ENCODE measurements at places on chromosomes 16 and 17.

DNA sequence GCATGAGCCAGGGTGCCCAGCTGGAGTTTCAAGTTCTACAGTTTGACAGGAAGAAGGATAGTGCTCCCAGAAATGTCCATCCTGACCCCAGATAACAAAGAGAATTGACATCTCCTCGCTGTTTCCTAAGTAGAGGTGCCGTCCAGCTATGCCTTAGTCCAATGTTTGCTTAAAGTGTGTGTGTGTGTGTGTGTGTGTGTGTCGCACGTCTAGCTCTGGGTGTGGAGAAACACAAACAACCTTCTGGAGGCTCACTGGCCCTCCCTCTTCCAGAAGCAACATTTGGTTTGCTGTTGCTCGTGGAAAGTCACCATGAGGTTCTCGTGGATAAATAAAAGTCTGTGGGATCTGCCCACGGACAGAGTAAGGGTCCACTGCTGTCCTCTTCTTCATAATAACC, 22.1 kb downstream of the EMP2 start:
- DNase-seq, result no peak

DNA sequence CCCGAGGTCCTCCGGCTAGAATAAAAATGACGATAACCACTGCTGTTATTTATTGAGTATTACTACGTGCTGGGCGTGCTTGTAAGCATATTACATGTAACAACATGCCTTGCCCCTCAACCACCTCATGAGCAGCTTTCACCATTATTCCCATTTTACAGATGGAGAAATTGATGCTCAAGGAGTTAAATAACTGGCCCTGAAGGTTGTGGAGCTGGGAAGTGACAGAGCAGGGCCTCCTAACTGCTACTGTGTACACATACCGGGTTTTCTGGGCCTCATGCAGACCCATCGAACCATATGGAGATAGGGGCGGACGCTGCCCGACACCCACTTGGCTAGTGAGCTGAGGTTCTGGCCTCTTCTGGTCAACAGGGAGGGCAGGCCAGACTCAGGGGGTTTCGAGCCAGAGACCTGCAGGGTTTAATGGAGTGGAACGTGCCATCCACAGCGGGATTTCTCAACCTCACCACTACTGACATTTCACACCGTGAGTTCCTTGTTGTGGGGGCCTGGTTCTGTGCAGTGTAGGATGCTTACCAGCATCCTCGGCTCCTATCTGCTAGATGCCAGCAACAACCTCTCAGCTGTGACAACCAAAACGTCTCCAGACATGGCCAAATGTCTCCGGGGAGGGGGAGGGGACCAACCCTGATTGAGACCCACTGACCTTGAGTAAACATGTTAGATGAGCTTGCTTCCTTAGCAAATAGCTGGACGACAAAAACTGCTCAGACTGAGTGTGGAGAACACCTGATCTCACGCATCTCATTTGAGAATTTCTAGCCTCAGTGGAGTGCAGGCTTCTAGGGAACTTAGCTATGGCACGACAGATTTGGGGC, 432.0 kb downstream of the SLC39A11 start:
- no peak for DNase-seq

DNA sequence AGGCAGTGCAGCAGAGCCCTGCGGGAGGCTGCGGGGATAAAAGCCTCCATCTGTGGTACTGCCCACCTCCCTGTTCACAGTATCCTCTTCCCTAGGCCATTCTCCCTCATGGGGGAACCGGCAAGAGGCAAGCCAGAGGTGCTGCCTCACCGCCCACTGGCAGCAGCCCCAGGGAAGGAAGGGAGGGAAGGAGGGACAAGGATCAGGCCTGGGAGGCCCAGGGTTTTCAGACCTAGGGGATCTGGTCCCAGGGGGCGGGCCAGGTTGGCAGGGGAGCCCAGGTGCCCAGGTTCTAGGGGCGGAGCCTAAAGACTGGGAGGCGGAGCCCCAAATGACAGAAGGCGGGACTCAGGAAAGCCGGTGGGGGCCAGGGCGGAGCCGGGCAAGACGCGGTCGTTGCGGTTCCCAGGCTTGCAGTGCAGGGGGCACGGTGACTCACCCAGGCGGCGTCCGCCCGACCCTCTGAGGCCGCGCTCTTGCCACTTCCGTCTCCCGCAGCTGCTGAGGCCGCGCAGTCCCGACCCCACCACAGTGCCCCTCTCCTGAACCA, 3.0 kb upstream of the MTMR4 start:
- no peak for DNase-seq

DNA sequence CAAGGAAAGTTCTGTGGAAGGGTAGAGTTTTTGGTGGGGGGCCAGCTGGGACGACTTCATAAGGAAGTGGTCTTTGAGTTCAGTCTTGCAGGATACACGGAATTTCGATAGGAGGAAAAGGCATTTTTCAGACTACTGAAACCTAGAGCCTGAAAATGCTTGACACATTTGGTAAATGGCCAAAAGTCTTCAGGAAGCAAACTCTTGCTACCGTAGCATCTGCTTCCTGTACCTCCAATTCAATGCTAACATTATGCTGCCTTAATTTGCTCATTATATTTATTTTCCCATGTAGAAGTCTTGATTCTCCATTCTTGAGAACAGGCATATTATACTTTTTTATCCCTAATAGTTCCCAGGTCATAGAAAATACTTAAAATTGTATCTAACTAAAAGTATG, 129.3 kb upstream of the MED13 start:
- no peak for DNase-seq

- no peak for DNase-seq
These were observed 89.7 kb downstream of the NPIPB11 start for GRCh38 chr16:29316761-29317183.

- DNase-seq, result no peak
These were observed 120.9 kb downstream of the HS3ST3A1 start for GRCh38 chr17:13480877-13481276.

- DNase-seq, result no peak
These were observed 48.6 kb downstream of the CMIP start for GRCh38 chr16:81492965-81493754.

DNA sequence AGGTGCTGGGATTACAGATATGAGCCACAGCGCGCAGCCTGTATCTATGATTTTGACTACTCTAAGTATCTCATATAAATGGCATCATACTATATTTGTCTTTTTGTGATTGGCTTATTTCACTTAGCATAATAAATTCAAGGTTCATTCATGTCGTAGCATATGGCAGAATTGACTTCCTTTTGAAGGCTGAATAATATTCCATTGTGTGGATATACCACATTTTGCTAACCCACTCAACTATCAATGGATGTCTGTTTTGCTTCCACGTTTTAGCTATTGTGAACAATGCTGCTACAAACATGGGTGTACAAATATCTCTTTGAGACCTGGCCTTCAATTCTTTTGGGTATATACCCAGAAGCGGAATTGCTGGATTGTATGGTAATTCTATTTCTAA, 10.1 kb downstream of the PLXDC1 start:
- DNase-seq, result no peak

- DNase-seq, result no peak
These were observed 469.3 kb downstream of the TOX3 start for GRCh38 chr16:52077607-52078006.

DNA sequence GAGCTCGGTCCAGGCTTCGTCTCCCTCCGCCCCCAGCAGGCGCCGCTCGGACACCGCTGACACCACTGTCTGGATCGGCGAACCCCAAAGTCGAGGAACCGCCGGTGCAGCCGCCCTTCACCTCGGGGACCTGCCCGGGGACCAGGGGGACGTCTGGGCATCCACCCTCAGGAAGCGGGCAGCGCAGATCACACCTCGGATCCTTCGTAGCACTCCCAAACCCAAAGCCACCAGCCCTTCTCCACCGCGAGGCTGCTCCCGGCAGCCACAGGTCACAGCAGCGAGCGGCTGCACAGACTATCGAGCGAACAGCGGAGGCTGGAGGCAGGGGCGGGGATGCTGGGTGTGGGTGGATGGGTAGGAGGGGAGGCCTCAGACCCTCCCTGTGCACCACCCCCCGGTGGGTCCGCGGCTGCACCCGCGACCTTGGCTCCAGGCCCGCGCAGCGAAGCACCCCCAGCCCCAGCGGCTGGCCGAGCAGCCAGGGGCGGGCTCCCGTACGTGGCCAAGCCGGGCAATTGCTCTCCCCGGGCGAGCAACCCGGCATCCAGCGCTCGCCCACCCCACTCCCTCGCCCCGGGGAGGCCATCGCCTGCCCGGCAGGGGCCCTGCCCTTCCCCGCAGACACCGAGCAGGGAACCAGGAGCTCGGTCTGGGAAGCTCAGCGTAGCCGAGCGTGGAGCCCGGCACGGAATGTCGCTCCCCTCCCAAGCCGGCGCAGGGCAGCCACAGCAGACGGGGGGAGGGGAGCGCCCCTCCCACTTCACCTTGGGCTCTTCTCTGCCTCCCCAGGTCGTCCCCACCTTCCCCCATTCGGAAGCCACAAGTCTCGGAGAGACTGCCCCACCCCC, 1.0 kb downstream of the SDK2 start:
- no peak for DNase-seq

DNA sequence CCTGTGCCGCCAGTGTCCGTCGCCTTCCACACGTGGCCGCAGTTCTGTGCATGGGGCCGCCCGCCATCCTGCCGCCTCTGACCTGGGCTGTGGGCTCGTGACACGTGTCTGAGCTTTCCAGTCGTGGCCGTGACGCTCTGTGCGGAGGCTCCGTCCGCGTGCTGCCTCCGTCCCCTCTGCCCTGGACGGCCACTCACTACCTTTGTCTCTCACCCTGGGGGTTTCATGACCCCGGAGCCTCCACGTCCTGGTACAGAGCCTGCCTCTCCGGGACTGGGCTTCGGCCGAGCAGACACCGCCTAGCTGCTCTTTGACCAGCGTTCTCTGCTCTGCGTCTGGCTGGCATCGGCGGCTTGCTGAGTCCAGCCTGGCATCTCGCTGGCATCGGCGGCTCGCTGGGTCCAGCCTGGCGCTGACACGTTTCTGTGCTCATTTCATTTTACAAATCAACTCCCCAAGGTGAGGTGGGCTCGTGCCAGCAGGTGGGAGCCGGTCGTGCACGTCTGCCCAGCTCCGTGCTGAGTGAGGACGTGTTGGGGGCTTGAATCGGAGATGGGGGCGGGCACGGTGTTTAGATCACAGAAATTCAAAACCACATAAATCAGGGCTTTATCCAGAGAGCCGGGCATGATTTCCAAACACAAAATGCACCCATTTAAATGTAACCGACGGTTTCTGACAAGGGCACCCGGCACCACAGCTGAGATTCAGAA, 44.3 kb upstream of the GNG13 start:
- no peak for DNase-seq

DNA sequence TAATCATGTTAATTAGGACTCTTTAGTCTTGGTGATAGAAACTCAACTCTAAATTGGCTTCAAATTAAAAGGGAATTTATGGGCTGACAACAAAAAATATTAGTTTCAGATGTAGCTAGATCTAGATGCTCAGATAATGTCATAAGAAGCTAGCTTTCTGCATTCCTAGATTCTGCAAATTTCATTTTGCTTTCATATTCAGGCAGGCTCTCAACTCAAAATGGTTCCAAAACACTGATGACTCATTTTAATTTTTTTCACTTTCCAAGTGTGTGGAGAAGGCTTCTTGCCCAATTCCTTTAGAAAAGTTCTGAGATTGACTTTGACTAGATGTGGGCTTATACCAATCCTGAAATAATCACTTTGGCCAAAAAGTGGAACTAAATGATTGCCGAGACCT, 236.7 kb upstream of the GOT2 start:
- DNase-seq, result no peak

- peak; percentile 7 for DNase-seq
These were observed 756 bp downstream of the TAX1BP3 start for GRCh38 chr17:3667366-3668278.

GRCh38 chr17:34205401-34205800, 49.7 kb upstream of the CCL2 start:
- no peak for DNase-seq

GRCh38 chr16:29910819-29911675, 10.8 kb downstream of the ASPHD1 start:
- DNase-seq, result no peak

GRCh38 chr17:73613271-73614233, 30.7 kb downstream of the SDK2 start:
- no peak for DNase-seq

GRCh38 chr16:84670063-84670462, 21.8 kb downstream of the KLHL36 start:
- DNase-seq, result no peak

DNA sequence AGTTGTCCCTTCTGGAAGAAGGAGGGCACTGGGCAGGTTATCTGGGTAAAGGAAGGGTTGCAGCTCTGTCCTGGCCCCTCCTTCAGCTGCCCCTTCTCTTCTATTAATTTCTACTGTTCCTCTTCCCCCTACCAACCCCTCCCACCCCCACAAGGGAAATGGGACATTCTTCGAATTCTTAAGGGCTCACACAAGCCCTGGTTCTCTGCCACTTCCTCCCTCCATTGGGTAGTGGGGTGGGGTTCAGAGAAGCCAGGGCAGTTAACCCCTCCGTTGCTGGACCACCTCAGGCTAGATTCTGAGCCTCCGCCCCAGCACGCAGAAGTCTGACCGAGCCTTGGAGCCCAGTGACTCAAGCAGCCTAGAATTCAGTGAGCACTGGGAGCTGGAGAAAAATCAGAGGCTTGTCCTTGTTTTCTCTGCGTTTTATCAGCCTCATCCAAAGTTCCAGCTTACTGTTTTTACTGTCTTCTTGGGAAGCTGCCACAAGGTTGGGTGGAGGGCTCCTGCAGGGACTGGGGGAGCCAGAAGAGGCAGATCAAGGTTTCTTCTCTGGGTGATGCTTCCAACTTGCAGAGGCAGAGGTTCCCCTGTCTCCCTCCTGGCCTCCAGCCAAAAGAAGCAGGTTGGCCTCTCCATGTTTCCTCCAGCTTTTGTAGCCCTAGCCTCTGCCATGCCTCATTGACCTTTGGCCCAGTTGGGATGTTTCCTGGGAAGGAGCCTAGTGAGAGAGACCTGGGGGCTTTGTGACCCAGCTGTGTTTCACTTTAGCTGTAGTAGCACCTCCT, 10.2 kb downstream of the LASP1 start:
- DNase-seq, result no peak

DNA sequence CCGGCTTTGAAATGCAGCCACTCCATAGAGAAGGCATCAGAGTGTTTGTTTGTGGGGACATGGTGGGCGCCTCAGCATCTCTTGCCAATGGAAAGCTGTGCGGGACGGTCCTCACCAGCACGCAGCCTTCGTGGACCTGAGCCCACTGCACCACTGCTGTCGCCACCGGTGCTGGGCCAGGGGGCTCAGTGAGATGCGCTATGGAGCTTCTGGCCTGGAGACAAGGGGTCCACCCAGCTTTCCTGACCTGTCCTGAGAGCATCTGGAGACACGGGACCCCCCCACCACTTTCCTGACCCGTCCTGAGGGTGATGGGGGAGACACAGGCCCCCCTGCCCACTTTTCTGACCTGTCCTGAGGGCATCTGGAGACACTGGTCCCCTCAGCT, 79.4 kb downstream of the LMF1 start:
- DNase-seq, result no peak

DNA sequence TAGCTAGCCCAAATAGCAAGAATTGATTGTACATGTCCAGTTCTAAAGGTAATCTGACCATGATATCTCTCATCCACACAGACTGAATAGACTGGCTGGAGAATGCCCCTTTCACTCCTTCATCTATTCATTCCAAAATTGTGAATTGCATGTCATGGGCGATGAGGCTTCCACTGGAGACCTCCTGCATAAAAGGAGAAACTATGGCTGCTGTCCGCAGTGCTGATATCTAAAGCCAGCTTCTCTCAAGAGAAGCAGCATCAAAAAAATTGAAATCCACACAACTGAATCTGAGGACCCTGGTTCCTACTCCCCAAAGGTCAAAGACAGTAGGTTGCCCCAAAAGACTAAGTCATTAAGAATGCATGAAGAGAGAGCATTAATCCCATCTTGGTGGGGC, 7.9 kb upstream of the SCNN1G start:
- no peak for DNase-seq
